ENCODE measurements at places on chromosomes 3 and 15. TPM values are rescaled to one million over a fixed set of nuclear protein-coding genes. Genes with fewer than 3 reads are reported as not detected.
A peak's percentile ranks its signal among the peaks of the same experiment; 100 is the strongest.

DNA sequence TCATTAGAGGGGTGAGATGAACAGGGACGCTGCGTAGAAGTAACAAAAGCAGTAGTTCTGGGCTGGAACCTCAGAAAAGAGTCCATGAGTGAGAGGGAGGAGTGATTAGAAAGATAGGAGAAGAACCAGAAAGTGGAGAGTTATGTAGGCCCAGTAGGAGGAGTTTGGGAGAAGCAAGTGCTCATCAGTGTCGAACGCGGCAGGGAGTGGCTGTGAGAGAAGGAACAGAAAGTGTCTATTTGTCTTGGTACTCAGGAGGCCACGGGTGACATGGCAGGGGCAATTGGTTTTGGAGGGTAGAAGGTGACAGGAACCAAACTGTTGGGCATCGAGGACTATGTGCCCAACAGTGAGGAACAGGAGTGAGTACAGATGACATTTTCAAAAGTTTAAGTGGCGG, 1.3 kb upstream of the INSYN1 start:
- H3K27me3 ChIP-seq = peaks cover 22% of the 10 kb centered on the region
- DNase-seq = no peak
- no peaks in the 10 kb centered on the region for H3K36me3 ChIP-seq
- no peak overlapping the region for H3K27ac ChIP-seq
- H3K4me1 ChIP-seq = peaks cover 10% of the 10 kb centered on the region
- no peak overlapping the region for H3K4me3 ChIP-seq

- no peaks in the 10 kb centered on the region for H3K36me3 ChIP-seq
- DNase-seq = no peak
- H3K27me3 ChIP-seq = no peaks in the 10 kb centered on the region
- H3K4me3 ChIP-seq = no peak overlapping the region
These were observed 981.9 kb downstream of the FHIT start for GRCh38 chr3:60269377-60269776.

DNA sequence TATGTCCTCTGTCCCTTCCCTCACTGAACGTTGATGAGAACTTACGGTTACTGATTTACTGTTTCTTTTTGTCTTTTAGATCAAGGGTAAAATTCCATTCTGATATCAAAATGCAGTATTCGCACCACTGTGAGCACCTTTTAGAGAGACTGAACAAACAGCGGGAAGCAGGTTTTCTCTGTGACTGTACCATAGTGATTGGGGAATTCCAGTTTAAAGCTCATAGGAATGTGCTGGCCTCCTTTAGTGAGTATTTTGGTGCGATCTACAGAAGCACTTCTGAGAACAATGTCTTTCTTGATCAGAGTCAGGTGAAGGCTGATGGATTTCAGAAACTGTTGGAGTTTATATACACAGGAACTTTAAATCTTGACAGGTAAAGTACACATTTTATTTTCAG, 990 bp downstream of the MYNN start:
- H3K27me3 ChIP-seq = no peaks in the 10 kb centered on the region
- peak overlapping the region; percentile 78 for H3K4me3 ChIP-seq
- peak overlapping the region; percentile 98 for H3K27ac ChIP-seq
- peaks cover 42% of the 10 kb centered on the region for H3K36me3 ChIP-seq

DNA sequence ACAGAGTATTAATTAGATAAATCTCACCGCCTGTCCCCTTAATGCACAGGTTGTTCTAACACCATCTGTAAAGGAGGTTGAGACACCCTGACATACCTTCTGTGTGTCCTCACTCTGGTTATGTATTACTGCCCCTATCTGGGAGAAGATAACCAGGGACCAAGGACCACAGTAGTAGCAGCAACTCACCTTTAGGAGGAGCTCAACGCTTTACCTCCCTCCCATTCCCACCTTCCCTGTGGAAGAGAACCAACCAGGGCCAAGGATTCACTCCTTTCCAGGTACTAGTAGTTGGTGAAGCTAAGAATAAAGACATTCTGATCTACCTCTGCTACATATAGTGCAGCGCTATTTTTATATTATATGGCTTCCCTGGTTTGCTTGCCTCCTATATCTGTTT, 232.6 kb downstream of the MEX3B start:
- no peak overlapping the region for H3K27ac ChIP-seq
- H3K4me1 ChIP-seq = no peaks in the 10 kb centered on the region
- DNase-seq = no peak

DNA sequence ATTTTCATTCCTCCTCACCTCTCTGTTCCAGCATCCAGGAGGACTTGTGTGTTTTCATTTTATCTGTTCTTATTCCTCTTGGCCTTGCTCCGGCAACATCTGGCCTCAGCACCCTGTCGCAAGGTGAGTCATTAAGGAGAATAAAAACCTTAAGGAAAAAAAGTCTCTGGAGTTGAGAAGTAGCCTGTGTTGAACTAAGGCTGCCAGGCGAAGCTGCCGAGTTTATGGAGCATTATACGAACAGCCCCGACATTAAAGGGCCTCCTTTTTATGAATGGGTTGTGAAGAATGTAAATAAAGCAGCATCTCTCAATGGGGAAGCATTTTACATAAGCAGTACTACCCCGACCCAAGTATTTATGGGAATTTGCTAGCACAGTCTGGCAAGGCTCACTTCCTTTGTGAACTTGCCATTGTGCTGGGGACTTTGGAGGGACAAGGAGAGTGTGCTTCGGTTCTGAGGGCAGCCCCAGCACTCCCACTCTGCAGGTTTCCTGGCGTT, 4.7 kb downstream of the BAHD1 start:
- H3K27ac ChIP-seq = no peak overlapping the region
- H3K4me3 ChIP-seq = no peak overlapping the region
- no peaks in the 10 kb centered on the region for H3K27me3 ChIP-seq
- no peaks in the 10 kb centered on the region for H3K36me3 ChIP-seq
- DNase-seq = no peak

GRCh38 chr3:25151903-25152295, 276.2 kb upstream of the RARB start:
- peak overlapping the region; percentile 20 for H3K4me3 ChIP-seq
- no peaks in the 10 kb centered on the region for H3K4me1 ChIP-seq
- no peaks in the 10 kb centered on the region for H3K27me3 ChIP-seq
- no peak for DNase-seq
- peak overlapping the region; percentile 76 for H3K27ac ChIP-seq

- no peak overlapping the region for H3K4me3 ChIP-seq
- H3K36me3 ChIP-seq = no peaks in the 10 kb centered on the region
- DNase-seq = no peak
- H3K27me3 ChIP-seq = no peaks in the 10 kb centered on the region
- H3K4me1 ChIP-seq = no peaks in the 10 kb centered on the region
These were observed 44.7 kb downstream of the ATP11B start for GRCh38 chr3:182837855-182838454.

DNA sequence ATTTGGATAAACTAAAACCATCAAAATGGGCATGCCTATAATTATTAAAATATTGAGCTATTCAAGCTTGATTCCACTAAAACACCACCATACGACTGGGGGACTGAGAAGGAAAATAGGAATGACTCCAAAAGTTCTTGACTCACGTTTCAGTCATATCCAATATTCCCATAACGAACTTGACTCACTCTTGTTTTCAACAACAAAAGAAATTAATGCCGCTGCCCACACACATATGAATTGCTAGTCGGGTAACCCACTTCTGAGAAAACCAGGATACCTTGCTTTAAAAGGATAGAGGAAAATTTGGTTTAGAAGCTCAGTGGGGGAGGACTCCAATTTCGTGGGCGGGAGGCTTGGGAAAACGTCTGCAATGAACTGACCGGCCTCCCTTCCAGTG, 5.2 kb downstream of the HTR3C start:
- H3K27ac ChIP-seq = no peak overlapping the region
- no peaks in the 10 kb centered on the region for H3K36me3 ChIP-seq
- DNase-seq = no peak
- no peak overlapping the region for H3K4me3 ChIP-seq
- H3K27me3 ChIP-seq = no peaks in the 10 kb centered on the region

DNA sequence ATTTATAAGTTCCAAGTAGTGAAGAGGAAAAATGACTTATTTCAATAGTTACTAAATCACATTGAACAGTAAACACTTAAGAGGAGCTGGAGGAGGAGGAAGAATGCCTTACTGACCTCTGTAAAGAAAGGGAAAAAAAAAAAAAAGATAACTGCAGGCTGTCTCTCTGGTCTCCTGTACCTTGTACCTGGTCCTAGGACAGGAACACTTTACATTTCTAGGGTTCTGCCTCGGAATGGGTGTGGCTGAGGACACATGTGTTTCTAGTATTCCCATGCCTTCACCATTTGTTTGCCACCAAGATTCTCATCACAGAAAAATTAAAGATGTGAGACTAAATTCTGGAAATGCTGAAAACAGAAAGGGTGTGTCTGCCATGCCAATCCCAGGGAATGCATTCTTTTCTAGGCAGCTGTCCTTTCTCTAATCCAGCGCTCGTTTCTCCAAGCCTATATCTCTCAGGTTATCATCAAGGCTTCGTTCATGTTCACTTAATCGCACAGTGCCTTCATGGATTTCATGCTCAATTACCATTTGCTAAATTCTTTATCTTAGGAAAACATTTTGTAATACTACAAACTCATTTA, 1208.3 kb downstream of the OTOL1 start:
- no peaks in the 10 kb centered on the region for H3K36me3 ChIP-seq
- DNase-seq = no peak
- H3K27ac ChIP-seq = no peak overlapping the region

DNA sequence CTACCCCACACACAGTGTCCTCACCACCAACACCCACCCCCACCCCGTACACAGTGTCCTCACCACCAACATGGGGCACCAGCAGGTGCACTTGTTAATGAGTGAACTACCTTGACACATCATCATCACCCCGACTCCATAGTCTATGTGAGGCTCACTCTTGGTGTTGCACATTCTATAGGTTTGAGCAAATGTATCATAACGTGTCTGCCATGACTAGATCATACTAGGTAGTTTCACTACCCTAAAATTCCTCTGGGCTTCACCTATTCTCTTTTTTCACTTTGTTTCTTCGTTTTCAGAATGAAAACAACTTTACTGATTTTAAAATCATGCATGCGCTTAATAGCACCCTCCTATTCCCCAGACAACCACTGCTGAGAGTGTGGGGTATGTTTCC, 102.6 kb upstream of the SLC6A6 start:
- H3K36me3 ChIP-seq = no peaks in the 10 kb centered on the region
- H3K27me3 ChIP-seq = no peaks in the 10 kb centered on the region
- no peak overlapping the region for H3K4me3 ChIP-seq
- DNase-seq = no peak

DNA sequence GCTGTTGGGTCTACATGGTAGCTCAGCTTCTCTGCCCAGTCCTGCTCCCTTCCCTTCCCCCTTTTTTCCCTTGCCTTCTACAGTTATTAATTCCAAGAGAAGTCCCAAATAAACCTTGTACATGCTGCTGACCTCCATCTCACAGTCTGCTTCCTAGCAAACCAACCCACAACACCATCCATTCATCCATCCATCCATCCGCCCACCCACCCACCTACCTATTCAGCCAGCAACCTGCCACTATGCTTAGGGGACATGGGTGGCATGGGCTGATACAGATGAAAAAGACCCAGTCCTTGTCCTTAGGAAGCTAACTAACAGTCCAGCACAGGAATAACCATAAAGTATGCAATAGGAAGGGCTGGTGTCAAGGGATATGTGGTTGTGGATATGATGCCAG, 5.7 kb downstream of the TNFAIP8L3 start:
- no peaks in the 10 kb centered on the region for H3K27me3 ChIP-seq
- H3K36me3 ChIP-seq = no peaks in the 10 kb centered on the region
- peaks cover 11% of the 10 kb centered on the region for H3K4me1 ChIP-seq

DNA sequence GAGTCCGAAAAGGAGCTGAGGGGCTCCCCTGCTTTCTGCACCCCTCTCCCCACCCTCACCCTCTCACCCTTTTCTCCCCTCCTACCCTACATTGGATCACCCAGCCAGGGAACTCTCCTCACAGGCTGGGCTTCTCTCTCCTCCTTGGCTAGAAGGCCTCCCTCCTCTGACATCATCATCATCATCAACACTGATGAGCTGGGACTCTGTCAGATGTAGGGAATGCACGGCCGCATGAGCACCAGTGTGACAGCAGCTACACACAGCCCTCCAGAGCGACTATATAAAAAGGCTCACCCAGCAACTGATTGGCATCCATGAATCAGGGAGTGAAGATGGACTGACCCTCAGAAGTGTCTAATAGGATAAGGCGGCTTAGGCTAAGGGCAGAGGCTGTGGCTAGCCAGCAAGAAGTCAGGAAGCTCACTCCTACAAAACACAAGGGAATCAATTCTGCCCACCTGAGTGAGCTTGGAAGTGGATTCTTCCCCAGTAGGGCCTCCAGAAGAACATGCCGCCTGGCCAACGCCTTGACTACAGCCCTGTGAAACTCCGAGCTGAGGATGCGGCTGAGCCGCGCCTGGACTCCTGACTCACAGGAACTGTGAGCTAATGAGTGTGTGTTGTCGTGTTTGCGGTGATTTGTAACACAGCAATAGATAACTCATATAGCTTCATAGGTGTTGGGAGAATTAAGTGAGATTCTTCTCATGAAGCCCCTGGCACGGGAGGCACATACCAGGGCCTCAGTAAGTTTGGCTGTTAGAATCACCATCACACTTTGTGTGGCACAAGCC, 147.6 kb downstream of the FAM43A start:
- H3K27me3 ChIP-seq = no peaks in the 10 kb centered on the region
- no peak for DNase-seq
- H3K27ac ChIP-seq = no peak overlapping the region
- H3K4me3 ChIP-seq = no peak overlapping the region
- no peaks in the 10 kb centered on the region for H3K4me1 ChIP-seq

Gene TRIM42
- not detected for total RNA-seq

Gene VGLL3
- total RNA-seq = 39.2 TPM

Gene NR1I2
- total RNA-seq = 0.46 TPM

Gene FEZF2
- total RNA-seq = not detected

Gene TUSC7
- total RNA-seq = not detected

Gene CCDC39
- 0.34 TPM for total RNA-seq

Gene ADGRG7
- total RNA-seq = not detected

All from upper lobe of left lung (tissue), 6 donors.